Right renal pelvis (tissue), 4 donors: ENCODE measurements at places on chromosomes 7 and 10.

DNA sequence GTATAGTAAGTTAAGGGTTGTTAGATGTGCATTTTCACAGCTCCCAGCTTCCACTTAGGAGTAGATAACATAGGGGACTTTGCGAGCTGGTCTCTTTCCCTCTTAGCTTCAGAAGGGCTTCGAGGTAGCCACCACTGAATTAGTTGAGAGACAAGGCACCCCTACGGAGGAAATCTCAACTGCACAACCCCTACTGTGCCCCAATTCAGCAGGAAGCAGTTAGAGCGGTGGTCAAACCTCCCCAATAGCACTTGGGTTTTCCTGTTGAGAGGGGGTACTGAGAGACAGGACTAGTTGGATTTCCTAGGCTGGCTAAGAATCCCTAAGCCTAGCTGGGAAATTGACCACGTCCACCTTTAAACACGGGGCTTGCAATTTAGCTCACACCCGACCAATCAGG, 1.1 kb upstream of the HERPUD2 start:
- no peak for DNase-seq

- no peak for DNase-seq
Observed at GRCh38 chr7:142439739-142440138, 181.9 kb upstream of the PRSS58 start.

DNA sequence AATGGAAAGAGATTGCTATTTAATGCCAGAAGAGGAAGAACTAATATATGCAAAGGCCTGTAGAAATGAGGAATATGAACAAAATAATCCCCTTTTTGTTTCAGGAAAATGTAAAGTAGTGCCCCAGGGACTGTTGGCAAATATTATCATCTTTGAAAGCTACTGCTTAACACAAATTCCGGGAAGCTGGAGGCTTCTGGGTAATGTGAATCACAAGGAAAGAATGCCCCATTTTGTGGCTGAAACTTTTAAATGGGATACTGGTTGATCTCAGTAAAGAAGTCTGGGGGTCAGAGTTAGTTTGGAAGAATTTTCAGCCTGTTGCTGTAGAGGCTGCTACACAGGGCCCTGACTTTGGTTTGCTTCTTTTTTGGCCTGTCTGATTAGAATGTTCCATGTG, 141.0 kb downstream of the PTEN start:
- no peak for DNase-seq

DNA sequence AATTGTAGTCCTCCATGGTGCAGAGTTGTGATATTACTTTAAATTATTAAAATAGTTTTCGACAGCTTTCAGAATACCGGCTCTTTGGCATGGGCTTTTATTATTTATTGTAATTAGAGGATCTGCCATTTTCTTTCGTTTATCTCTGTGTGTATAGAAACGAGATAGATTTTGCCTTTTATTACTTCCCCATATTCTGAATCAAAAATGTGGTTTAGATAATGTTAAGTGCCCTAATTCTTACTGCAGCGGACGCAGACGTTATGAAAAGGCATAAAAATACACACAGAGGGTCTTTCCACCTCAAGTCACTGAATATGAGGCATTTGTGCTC, 1.9 kb upstream of the ARID5B start:
- DNase-seq: no peak

DNA sequence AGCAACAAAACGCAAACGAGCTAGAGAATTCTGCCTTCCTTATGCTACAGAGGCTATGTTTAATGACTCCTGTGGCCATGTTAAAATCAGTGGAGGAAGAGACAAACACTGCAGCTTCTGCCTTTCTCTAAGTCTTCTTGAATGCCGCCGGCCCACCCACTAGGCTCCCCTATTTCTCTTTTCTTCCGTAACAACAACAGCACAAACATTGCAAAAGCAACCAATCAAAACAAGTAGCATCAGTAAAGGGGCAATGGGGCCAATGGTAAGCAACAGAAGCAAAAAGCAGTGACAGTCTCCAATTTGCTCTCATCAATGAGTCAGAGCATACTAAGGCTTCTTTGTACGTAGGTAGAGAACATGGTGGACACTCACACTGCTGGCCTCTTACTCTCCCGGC, 26.8 kb downstream of the DNAJC1 start:
- no peak for DNase-seq
